Mucosa of descending colon (tissue), 3 donors: ENCODE measurements at places on chromosomes 2 and 18. TPM values are rescaled to one million over a fixed set of nuclear protein-coding genes. Genes with fewer than 3 reads are reported as not detected.

- DNase-seq = no peak
These were observed 111.6 kb downstream of the DYNAP start for GRCh38 chr18:54702686-54703085.

- no peak for DNase-seq
These were observed 254.8 kb downstream of the CDH2 start for GRCh38 chr18:27921904-27922751.

DNA sequence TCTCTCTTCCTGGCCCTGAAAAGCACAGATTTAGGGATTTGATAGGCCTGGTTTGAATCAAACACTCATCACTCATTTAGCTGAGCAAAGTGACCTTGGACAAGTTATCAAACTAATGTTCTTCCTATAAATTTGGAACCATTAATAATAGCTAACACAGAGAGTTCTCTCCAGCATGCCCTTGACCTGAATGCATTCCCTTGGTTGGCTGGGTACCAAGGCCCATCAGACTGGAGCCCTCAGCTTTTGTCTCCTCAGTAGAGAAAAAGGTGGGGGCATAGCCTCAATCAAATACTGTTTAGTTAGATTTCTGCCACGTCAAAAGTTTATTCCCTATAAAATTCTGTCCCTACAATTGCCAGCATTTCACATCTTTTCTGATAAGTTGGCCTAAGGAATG lies 13.8 kb upstream of the MRPL19 start:
- no peak for DNase-seq

DNA sequence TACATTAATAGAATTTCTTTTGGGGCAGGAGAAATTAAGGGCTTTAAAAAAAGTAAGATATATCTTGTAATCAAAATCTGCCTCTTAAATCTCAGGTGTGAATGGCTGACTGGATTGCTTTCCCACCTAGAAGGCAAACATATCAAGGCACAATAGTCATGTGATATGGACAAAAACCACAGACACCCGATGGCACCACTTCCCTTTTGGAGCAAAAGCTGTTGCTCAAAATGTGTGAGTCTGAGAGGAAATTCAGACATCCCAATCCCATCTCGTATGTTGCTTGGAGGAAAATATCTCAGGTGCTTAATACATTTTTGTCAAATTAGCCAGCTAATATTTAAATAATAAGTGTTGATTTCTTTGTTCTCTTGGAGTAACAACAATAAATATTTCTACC lies 120.7 kb downstream of the KCNF1 start:
- no peak for DNase-seq

DNA sequence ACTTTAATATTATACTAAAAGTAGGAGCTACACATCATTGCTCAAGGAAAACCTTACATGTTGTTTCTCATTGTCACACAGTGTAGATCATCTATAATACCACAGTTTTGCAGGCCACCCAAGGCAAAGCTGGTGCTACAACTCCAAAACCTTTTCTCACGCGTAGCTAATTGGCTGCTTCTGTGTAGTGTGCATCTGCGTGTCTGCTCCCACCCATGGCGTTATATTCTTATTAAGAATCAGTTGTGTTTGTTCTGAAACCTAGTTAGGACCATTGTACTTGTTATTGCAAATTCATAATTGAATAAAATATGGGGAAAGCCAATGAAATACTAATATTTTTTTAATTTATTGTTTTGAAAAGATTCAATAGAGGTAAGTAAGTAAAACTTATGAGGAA lies 83.9 kb downstream of the RBM43 start:
- DNase-seq = no peak

GRCh38 chr2:100161945-100162620 lies 19.7 kb upstream of the AFF3 start:
- no peak for DNase-seq

DNA sequence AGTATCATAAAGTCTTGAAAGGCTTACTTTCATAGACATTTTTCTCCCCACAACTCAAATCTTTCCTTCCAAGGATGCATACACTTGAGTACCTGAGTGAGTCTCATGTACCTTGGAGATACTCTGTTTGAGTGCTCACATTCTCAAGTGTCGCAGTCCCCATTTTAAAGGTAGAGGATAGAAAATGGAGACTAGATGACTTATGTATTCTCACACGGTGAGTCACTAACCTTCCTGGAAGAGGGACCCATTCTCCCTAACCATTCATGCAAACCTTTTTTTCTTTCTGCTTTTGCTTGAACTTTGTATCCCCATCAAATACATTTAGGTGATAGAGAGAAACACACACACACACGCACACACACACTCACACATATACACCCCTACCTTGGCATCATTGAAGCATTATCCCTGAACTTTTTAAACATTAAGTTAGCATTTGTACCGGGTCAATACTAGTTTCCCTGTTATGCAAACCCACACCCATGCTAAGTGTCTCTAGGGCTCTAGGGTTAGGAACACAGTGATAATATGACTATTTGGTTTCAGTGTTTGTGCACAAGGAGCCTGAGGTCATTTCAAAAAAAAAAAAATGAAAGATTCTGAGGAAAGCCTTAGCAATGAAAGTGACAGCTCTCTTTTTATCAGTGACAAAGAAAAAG lies 236.2 kb downstream of the IKZF2 start:
- no peak for DNase-seq

GRCh38 chr2:122519821-122520611 lies 764.6 kb downstream of the TSN start:
- no peak for DNase-seq

- DNase-seq = no peak
These were observed 13.4 kb upstream of the UGT1A1 start for GRCh38 chr2:233746475-233747282.

GRCh38 chr2:238242731-238243495 lies 3.1 kb upstream of the HES6 start:
- peak; percentile 50 for DNase-seq

Gene MC5R
- not detected for total RNA-seq

Gene DCC
- 1.3 TPM for total RNA-seq

Gene KHK
- total RNA-seq = 8.1 TPM

Gene DAW1
- total RNA-seq = not detected

Gene GKN1
- not detected for total RNA-seq
